Hematopoietic multipotent progenitor cell treated with erythropoietin and hydrocortisone succinate and interleukin-3 and kit ligand, for 17 days (in vitro differentiated cells): ENCODE measurements at places on chromosomes 1 and 21.

GRCh38 chr1:87795615-87796337 is 467.1 kb downstream of the LMO4 start:
- no peak for DNase-seq

- DNase-seq, result no peak
Observed at GRCh38 chr21:31983120-31983519, 110.3 kb downstream of the HUNK start.

DNA sequence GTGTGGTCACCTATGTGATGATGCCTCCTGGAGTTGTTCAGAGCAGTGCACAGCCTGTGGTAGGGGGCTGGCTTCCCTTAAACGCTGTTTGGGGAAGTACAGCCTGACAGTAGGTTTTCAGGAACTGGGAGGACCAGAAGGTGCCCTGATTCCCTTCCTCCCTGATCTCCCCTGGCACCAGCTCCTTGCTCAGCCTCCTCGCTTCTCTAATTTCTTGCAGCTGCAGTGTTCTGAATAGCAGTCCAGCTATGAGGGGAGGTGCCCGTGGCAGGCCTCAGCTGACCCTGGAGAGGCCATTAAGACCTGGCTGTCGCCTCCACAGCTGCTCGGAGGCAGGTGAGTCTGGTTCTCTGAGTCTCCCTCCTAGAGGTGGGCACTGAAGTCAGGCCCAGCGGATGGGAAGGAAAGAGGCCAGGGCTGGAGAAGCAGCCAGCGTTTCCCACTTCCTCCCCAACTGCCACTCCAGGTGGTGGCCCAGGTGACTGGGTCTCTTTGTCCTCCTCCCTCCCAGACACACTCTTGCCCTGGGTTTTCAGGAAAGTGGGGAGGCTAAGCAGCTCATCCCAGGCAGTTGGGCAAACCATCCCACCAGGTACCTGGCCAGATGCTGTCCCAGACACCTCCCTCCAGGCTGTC is 52.0 kb upstream of the RPL11 start:
- DNase-seq, result no peak

DNA sequence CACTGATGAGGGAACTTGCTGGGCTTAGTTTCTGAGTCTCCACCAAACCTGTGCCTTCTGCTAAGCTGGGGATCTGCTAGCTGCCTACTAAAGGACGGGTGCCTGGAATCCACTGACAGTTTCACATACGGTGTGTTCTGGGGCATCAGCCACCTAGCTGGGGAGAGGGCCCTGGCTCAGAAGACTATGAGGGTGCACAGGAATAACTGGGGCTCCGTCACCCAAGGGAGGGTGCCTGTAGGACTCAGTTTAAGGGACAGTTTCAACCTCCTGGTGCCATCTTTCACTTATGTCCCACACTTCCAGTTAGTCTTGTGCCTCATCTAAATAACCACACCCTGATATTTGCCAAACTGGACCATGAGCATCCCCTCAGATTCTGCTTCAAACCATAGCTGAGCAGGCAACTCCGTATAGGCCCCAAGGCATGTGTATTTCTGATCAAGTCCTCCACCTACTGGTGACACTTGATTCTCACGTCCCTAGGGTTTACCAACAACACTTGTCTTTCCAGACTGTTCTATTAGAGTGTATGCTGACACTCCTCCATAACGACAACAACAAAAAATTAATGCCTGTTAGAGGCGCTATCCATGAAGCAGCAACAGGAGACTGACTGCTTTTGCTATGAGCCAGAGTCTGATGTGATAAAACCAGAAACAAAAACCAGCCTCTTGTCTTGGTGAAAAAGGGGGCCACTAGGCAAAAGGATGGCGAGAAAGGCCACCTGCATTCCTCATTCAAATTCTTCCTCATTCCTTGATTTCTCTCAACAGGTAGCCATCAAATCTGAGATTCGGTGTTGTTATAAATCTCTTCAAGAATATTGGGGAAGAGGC is 55.0 kb upstream of the PAXBP1 start:
- peak; percentile 37 for DNase-seq

GRCh38 chr1:117215733-117216462 is 5.2 kb upstream of the VTCN1 start:
- no peak for DNase-seq

GRCh38 chr1:15760520-15761211 is 2.1 kb downstream of the FBLIM1 start:
- no peak for DNase-seq

- DNase-seq, result peak; percentile 64
Observed at GRCh38 chr1:231603598-231604275, 22.9 kb upstream of the DISC1 start.
